ENCODE measurements at places on chromosomes 4 and X. TPM values are rescaled to one million over a fixed set of nuclear protein-coding genes. Genes with fewer than 3 reads are reported as not detected.

- H3K36me3 ChIP-seq: no peaks in the 10 kb centered on the region
- H3K27ac ChIP-seq: no peak overlapping the region
- peaks cover 7% of the 10 kb centered on the region for H3K4me1 ChIP-seq
- H3K27me3 ChIP-seq: no peaks in the 10 kb centered on the region
- peak; percentile 72 for DNase-seq
Observed at GRCh38 chr4:37392521-37393255, 148.1 kb downstream of the NWD2 start.

DNA sequence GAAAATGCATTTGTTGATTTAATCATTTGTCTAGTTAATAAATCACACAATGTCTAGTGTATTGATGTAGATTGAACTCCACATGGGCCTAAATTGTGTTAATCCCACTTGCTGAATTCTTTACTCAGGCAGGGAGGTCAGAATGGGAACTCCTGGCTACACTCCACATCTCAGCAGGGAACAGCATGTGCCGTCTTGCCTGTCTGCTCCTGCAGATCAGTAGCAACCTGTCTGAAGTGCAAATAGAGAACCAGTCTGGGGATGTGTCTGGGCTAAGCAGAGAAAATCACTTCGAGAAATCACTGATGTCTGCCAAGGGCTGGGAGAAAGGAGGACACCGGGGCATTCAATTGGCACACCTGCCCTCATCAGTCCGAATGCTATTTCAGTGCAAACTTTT is 16.5 kb upstream of the MXRA5 start:
- no peaks in the 10 kb centered on the region for H3K36me3 ChIP-seq
- no peak overlapping the region for H3K4me3 ChIP-seq
- no peak overlapping the region for H3K27ac ChIP-seq

The SERPINA7 gene
- total RNA-seq: 0.97 TPM

The NALF2 gene
- not detected for total RNA-seq

DNA sequence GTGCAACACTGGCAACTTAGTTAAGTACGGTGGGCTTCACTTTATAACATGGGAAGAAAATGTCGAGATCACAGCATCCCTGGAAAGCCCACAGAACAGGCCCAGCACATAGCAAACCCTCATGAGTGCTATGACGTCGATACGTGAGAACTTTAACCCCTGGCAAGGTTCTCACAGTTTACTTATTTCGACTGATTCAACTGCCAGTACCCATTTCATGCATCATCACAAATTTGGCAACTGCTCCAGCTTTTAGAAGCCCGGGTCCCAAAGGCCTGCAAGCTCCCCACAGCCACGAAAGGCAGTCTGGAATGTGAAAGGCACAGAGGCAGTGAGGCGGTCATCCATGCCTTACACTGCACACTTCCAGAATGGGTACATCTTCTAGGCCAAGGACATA is 41.2 kb downstream of the RELL1 start:
- no peak for DNase-seq
- H3K4me3 ChIP-seq: no peak overlapping the region
- peaks cover 28% of the 10 kb centered on the region for H3K4me1 ChIP-seq
- peaks cover 27% of the 10 kb centered on the region for H3K36me3 ChIP-seq

DNA sequence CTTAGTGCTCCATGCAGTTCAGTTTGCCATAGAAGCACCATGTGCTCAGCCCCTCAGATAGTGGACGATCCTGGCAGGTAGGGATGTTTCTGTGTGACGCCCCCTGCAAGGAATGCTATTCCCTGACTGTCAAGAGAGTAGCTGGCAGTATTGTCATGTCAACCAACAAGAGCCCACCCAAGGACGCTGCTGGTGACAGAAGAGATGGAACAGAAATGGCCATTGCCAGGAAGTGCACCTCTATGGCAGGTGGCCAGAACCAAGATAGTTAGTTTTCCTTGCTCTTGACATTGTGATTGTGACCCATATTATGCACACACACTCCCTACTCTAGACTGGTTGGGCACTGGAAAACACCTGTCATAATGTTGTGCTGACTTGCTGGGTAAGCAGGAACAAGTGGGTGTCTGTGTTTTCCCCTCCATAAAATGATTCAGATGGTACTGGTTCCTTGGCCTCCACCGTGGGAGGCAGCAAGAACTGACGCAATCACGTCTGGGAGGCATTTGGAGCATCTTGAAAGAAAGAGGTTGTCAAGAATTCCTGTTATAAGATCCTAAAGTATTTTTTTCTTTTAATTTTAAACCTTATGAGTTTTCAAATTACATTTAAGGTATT is 507.9 kb downstream of the MID1IP1 start:
- no peaks in the 10 kb centered on the region for H3K27me3 ChIP-seq
- no peak for DNase-seq
- no peak overlapping the region for H3K4me3 ChIP-seq
- H3K27ac ChIP-seq: no peak overlapping the region

The HSD17B10 gene
- 46.6 TPM for total RNA-seq

GRCh38 chrX:108664701-108665100 is 71.7 kb downstream of the IRS4 start:
- H3K27me3 ChIP-seq: no peaks in the 10 kb centered on the region
- H3K27ac ChIP-seq: no peak overlapping the region
- no peaks in the 10 kb centered on the region for H3K36me3 ChIP-seq
- H3K4me1 ChIP-seq: no peaks in the 10 kb centered on the region

- peaks cover 18% of the 10 kb centered on the region for H3K4me1 ChIP-seq
- H3K36me3 ChIP-seq: no peaks in the 10 kb centered on the region
- no peak within 1 kb of the TSS for H3K27ac ChIP-seq
- H3K4me3 ChIP-seq: peak within 1 kb of the TSS; percentile 50
- H3K27me3 ChIP-seq: peaks cover 9% of the 10 kb centered on the region
Observed at GRCh38 chr4:15778289-15779241, at the start of gene CD38. TSS of gene CD38 (plus strand) at chr4:15778328. CDS start at chr4:15778415, 87 bp downstream.

DNA sequence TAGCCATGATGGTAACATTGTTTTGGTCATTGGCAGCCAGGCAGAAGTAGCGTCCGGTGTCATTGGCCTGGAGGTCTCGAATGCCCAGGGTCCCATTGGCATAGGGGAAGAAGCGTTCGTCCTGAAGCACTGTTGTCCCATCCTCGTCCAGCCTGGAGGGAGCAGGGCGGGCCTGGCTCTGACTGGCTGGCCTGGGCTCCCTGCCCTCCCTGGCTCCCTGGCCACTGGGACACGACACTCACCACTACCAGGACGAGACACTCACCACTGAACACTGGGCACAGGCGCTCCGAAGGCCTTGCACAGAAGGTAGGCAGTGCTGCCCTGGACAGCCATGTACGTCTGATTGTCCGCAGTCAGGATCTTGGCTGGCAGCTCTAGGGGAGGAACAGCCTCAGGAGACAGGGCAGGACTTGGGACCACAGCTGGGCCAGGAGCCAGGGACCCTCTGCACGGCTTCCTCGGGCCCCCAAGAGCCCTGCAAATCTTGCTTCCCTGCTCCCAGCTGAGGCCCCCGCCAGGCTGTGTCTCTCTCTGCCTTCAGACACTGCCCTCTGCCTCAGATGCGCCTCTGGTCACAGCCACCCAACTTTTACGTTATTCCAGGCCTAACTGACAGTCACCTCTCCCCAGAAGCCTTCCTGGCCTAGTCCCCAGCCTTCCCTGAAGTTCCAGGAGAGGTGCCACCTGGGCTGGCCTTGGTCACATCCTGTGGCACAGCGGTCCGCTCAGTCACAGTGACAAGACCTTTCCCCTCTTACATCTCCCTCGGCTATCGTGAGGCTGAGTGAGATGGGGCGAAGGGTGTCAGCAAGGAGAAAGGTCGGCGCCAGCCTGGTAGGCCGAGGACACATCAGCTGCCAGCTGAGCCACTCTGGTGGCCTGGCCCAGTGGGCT is 17.1 kb downstream of the L1CAM start:
- no peaks in the 10 kb centered on the region for H3K36me3 ChIP-seq
- H3K27me3 ChIP-seq: peaks cover 10% of the 10 kb centered on the region
- no peaks in the 10 kb centered on the region for H3K4me1 ChIP-seq
- H3K4me3 ChIP-seq: no peak overlapping the region
- no peak for DNase-seq
- no peak overlapping the region for H3K27ac ChIP-seq

The CXCL9 gene
- total RNA-seq: 0.19 TPM

GRCh38 chr4:33429971-33430370 is 2709.8 kb downstream of the PCDH7 start:
- H3K4me1 ChIP-seq: no peaks in the 10 kb centered on the region
- no peaks in the 10 kb centered on the region for H3K36me3 ChIP-seq
- H3K4me3 ChIP-seq: no peak overlapping the region
- no peaks in the 10 kb centered on the region for H3K27me3 ChIP-seq
- H3K27ac ChIP-seq: no peak overlapping the region
- DNase-seq: no peak

DNA sequence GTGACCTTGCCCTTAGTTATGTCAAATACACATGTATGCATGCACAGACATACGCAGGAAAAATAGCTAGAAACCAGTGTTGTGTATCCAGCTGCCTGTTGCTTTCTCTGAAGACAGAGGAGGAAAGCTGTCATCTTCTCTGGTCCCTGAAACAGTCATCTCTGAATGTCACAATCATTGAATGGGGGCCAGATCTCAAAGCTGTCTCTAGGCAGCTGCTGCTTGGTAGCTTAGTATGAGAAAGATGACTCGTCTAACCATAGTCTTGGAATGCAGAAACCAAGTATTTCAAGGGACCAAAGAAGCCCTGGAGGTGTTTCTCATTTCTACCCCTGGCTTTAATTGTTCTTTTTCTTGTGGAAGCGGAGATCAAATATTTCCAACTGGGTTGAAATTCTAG is 4.0 kb downstream of the GRIA3 start:
- no peaks in the 10 kb centered on the region for H3K36me3 ChIP-seq
- H3K27me3 ChIP-seq: peaks cover 4% of the 10 kb centered on the region
- no peak overlapping the region for H3K27ac ChIP-seq
- no peak for DNase-seq

- H3K27me3 ChIP-seq: no peaks in the 10 kb centered on the region
- H3K36me3 ChIP-seq: no peaks in the 10 kb centered on the region
- DNase-seq: peak; percentile 79
Observed at GRCh38 chr4:84965553-84966381, 723 bp downstream of the WDFY3 start.

DNA sequence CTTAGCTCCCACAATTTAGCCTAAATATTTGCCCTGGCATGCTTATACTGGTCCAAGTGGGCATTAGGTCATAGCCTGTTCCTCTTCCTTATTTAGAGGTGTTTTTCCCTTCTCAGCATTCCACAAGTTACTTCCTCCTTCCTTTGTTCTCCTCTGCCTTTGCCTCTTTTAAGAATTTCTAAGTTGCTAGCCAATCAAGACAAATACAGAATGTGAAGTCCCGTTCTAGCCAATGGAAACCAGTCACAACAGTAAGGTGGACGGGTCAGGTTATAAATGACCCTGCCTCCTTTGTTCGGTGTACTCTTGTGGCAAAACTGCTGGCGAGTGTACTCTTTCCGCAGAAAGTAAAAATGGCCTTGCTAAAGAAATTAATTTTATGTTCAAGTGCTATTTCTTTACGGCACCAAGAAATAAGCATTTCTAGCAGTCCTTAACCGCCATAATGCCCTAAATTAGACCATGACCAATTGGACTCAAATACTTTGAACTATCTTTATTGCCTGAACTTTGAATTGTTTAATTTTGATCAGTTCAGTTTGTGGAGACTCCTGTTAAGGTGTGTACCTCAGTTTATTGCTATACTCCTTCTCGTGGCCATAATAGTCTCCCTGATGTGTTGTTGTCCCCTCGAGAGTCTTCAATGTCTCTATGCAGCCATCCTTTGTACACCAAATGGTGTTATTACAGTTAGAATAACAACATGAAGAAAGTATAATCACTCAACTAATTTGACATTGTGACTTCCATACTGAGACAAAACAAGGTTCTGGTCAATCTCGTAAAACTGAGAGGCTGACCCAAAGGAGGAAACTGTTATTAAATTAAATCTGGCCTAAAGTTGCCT is 1.6 kb upstream of the HADH start:
- peak overlapping the region; percentile 85 for H3K4me3 ChIP-seq
- H3K36me3 ChIP-seq: no peaks in the 10 kb centered on the region
- H3K4me1 ChIP-seq: peaks cover 39% of the 10 kb centered on the region

The BMP3 gene
- 0.83 TPM for total RNA-seq

The GUCY1A1 gene
- total RNA-seq: 6.0 TPM

DNA sequence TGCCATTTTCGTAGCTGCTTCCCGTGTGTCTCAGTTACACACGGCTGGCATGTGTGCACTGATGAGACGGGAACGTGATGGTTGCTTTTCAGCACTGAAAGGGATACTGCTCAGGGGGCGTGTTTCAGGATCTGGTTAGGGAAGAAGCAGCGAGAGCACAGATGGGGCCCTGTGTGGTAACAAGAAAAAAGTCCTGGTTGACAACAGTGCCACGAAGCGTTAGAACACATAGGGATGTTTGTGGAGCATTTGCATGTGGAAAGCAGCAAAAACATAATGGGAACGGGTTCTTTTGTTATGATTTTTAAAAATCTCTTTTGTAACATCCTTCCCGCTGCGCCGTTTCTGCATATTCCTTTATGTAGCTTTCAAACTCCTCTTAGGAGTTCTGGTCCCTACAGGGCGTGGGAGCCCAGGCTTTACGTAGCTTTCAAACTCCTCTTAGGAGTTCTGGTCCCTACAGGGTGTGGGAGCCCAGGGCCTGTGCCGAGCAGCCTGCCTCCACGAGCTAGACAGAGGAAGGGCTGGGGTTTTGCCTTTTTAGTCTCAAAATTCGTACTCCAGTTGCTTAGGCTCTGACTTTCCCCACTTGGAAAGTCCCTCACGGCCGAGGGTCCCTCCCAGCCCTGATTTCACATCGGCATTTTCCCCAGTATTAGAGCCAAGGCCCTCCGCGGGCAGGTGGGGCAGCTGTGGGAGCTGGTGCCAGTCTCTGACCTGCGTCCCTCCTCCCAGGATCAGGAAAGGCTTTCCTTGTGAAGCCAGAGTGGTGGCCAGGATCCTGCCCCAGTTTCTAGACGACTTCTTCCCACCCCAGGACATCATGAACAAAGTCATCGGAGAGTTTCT is 11.0 kb upstream of the MSANTD1 start:
- H3K27me3 ChIP-seq: no peaks in the 10 kb centered on the region
- H3K27ac ChIP-seq: no peak overlapping the region
- H3K4me3 ChIP-seq: no peak overlapping the region

The COL4A6 gene
- total RNA-seq: 16.6 TPM

GRCh38 chr4:88489100-88489761 is 32.3 kb downstream of the HERC5 start:
- no peak overlapping the region for H3K27ac ChIP-seq
- DNase-seq: no peak
- no peak overlapping the region for H3K4me3 ChIP-seq

- no peak overlapping the region for H3K27ac ChIP-seq
- no peak overlapping the region for H3K4me3 ChIP-seq
- no peaks in the 10 kb centered on the region for H3K4me1 ChIP-seq
- no peaks in the 10 kb centered on the region for H3K36me3 ChIP-seq
Observed at GRCh38 chrX:116318672-116319071, 117.7 kb upstream of the SLC6A14 start.

GRCh38 chr4:148159793-148160192 is 282.4 kb downstream of the NR3C2 start:
- H3K4me1 ChIP-seq: peaks cover 16% of the 10 kb centered on the region
- H3K27me3 ChIP-seq: no peaks in the 10 kb centered on the region
- DNase-seq: no peak
- no peak overlapping the region for H3K27ac ChIP-seq
- no peak overlapping the region for H3K4me3 ChIP-seq

- H3K4me1 ChIP-seq: no peaks in the 10 kb centered on the region
- H3K36me3 ChIP-seq: no peaks in the 10 kb centered on the region
- no peaks in the 10 kb centered on the region for H3K27me3 ChIP-seq
- no peak for DNase-seq
- no peak overlapping the region for H3K27ac ChIP-seq
- H3K4me3 ChIP-seq: no peak overlapping the region
Observed at GRCh38 chr4:168549143-168549542, 52.3 kb downstream of the PALLD start.

- DNase-seq: no peak
- H3K4me3 ChIP-seq: no peak overlapping the region
- no peaks in the 10 kb centered on the region for H3K27me3 ChIP-seq
- no peak overlapping the region for H3K27ac ChIP-seq
Observed at GRCh38 chr4:146105464-146105863, 70.1 kb upstream of the LSM6 start.

Measured in suprapubic skin (tissue), 4 donors.